ENCODE measurements at places on chromosomes 12 and 14. TPM values are rescaled to one million over a fixed set of nuclear protein-coding genes. Genes with fewer than 3 reads are reported as not detected.

GRCh38 chr14:61565836-61566536, 129.3 kb upstream of the HIF1A start:
- no peak for DNase-seq

DNA sequence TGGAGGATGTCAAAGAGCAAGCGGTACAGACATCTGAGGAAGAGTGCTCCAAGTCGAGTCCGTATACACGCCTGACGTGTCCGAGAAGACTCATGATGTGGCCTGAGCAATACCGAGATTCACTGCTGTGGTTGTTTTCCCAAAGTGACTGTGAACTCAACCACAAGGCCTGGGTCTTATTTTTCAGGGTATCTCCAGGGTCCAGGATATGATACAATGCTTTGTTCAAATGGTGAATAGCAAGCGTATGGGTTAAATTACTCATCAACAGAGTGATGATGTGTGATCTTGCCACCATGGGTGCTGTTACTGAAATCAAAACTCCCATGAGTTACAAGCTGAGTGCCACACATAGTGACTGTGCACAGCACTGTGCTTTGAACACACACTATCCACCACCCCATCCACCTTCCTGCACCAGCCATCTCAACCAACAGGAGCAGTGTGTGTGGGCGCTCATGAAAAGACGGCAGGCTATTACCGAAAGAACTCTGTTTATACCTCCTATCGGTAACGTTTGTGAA, 109.6 kb downstream of the BCAT1 start:
- DNase-seq, result no peak

GRCh38 chr14:35855876-35856481, 29.8 kb downstream of the BRMS1L start:
- no peak for DNase-seq

DNA sequence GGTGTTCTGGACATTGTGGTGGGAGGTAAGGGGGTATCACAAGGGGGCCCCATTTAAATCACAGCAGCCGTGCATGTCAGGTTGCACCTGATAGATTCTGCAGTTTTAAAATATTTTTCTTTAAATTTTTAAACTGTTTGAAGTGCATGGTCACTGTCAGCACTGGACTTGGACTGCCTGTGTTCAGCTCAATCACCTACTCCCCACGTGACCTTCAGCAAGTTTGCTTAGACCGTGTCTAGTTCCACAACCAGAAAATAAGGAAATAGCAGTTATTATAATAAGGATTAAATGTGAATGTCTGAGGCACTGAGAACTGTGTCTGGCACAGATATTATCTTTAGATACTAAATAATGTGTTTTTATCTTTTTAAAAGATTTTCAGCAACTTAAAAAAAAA, 64.7 kb downstream of the ESR2 start:
- DNase-seq, result no peak

GRCh38 chr14:68719634-68720384, 73.1 kb downstream of the ZFP36L1 start:
- no peak for DNase-seq

GRCh38 chr14:37864861-37865718, 269.7 kb downstream of the TTC6 start:
- no peak for DNase-seq

GRCh38 chr14:92747701-92748258, 647 bp downstream of the LGMN start:
- no peak for DNase-seq

DNA sequence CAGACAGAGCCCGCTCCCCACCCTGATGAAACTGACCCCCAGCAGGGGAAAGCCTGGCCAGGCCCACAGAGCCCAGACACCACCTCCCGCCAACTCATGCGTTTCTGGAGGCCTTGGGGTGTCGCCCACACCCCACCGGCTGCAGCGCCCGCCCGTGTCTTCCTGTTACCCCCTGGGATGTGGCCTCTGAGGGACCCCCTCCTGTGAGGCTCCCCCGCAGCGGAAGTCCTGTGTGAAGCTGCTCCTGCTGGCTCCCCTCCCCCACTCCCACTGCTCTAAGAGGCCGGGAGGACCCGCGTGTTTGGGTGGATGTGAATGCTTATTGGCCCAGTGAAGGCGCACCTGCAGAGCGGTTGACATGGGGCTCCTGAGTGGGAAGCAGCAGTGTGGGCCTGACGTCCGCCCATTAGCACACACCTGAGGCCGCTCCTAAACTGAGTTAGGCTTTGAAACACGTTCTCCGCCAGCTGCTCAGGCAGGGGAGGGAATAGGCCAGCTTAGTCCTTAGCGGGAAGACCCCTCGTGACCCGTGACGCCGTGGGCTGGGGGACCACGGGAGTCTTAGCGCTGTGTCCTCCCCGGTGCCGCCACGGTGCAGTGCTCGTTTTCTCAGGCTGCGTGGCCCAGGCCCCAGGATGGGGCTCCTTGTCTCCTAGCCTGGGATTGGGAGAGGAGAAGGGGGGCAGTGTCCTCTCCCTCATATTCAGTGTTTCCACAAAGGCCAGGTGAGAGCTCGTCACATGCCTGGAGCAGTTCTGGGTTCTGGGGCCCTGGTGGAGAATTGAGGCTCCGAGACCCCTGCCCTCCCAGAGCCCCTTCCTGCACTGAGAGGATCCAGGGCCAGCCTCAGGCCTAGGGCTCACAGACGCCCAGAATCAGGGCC, 323.4 kb upstream of the SFSWAP start:
- peak; percentile 87 for DNase-seq

Gene AQP2
- not detected for total RNA-seq

Gene RNASE4
- 23.6 TPM for total RNA-seq
